Tracheal epithelial cell (primary cell): ENCODE measurements at places on chromosomes 5 and 9. TPM values are rescaled to one million over a fixed set of nuclear protein-coding genes. Genes with fewer than 3 reads are reported as not detected.

Gene IFNB1
- total RNA-seq, result not detected in 2 replicates

Gene PRR16
- 0.48 TPM in 1 of 2 replicates, not detected in the other for total RNA-seq

Gene ACOT12
- total RNA-seq, result not detected in 2 replicates

Gene SPINK7
- total RNA-seq, result 2.9 and 4.3 TPM in 2 replicates

Gene OSTF1
- total RNA-seq, result 48.4 and 50.1 TPM in 2 replicates

Gene STOML2
- 270 and 319 TPM in 2 replicates for total RNA-seq
